Left lung (tissue), 14 donors: ENCODE measurements at places on chromosomes 16 and 17. TPM values are rescaled to one million over a fixed set of nuclear protein-coding genes. Genes with fewer than 3 reads are reported as not detected.

- DNase-seq: no peak
Measured at GRCh38 chr17:64051153-64051552, 30.7 kb upstream of the ICAM2 start.

GRCh38 chr17:47654991-47655390, 5.3 kb downstream of the KPNB1 start:
- no peak for DNase-seq

GRCh38 chr16:49589544-49590031, 216.0 kb downstream of the C16orf78 start:
- DNase-seq: no peak

- DNase-seq: no peak
Measured at GRCh38 chr17:46138473-46138872, 54.8 kb downstream of the KANSL1 start.

Gene ANKRD40CL
- 0.18 TPM for polyA plus RNA-seq

GRCh38 chr16:70349783-70350182, 3.1 kb downstream of the DDX19A start:
- no peak for DNase-seq

Gene DOC2A
- polyA plus RNA-seq: 5.1 TPM

DNA sequence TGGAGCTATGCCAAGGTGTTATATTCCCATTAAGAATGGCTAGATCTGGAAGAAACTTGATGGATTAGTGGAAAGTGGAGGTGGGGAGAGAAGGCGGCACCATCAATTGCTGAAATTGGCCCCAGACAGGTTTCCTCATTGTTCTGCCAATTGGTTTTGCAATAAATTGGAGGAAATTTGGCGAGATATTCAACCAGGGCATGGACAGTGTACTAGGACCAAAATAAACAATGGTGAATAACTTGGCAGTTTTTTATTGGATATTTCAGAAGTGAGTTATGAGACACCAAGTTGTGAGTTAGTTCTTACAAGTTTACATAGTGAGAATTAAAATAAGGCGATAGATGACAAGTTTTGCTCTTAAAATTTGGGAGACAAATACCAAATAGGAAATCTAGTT, 41.1 kb upstream of the SOX9 start:
- no peak for DNase-seq

Gene SAMD14
- polyA plus RNA-seq: 16.4 TPM

DNA sequence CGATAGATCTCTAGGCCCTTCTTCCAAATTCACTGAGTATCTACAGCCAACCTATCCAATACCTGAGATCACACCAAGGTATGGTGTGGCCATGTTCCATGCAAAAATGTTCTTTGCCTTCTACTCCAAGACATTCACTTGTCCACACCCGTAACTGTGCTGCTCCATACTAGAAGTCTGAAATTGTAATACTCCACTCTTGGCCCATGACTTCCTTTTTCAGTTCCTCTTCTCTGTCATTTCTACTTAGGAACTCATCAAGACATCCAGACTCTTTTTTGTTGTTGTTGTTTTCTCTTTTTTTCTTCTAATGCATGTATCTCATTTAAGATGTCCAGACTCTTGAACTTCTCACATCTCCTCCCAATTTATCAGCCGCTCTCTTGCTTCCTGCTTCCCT, 42.5 kb upstream of the KSR1 start:
- DNase-seq: no peak

DNA sequence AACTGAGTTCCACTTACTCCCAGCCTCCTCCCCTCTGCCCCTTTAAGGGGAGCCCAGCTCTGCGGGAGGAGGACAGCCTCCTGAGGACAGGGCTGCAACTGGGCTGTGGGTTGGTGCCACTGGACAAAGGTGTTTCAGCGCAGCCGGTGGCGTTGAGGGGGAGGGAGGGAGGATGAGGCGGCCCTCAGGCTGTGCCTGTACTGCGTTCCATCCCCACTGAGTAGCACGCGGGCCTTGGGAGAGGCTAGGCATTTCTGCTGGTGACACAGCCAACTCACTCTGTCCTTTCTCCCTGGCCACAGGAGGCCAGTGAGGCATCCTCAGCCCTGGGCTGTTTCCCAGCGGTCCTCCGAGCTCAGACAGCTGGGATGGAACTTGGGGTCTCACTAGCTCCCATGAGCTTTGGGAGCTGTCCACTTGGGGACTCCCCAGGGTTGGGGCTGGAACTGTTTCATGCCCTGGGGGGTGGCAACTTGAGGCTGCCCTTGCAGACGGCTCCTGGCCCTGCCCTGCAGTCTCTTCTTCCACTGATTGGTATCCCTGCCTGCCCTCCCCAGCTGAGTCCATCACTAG, 70.5 kb downstream of the MPRIP start:
- DNase-seq: no peak

DNA sequence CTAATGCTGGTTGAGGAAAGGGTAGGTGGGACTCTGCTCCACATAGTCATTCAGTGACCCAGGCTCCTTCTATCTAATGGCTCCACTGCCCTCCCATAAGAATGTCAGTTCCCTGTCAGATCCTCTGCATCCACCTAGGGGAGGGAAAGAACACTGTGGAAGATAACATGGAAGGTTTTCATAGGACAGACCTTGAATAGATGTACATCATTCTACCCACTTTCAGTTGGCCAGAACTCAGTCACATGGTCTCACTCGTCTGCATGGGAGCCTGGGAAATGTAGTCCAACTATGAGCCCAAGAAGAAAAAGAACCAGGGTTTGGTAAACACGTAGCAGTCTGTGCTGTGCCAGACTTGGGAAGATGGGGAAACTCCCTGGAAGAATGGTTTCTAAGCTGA, 27.1 kb upstream of the SCNN1B start:
- no peak for DNase-seq

Gene CD79B
- 1.9 TPM for polyA plus RNA-seq

- no peak for DNase-seq
Measured at GRCh38 chr17:62139141-62139540, 74.1 kb upstream of the MED13 start.

DNA sequence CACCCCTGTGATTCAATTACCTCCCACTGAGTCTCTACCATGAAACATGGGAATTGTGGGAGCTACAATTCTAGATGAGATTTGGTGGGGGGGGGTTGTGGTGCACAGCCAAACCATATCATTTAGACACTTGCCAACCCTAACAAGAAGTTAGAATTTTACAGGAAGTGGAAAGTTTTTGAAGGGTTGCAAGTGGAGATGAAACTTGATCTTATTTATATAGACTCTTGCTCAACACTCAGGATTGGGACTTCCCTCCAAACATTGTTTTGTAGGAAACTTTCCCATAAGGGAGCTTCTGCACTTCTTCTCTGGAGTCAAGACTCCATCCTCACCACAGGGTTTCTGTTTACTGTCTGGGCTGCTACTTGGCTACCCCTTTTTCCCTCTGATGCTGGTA, 266.7 kb upstream of the CDH11 start:
- no peak for DNase-seq

Gene HBZ
- 4.9 TPM for polyA plus RNA-seq

- DNase-seq: no peak
Measured at GRCh38 chr17:18859256-18859655, 1.3 kb downstream of the PRPSAP2 start.

- peak; percentile 48 for DNase-seq
Measured at GRCh38 chr17:32275060-32276042, 9.7 kb downstream of the RHBDL3 start.

- DNase-seq: no peak
Measured at GRCh38 chr17:48432820-48433775, 3.1 kb upstream of the SKAP1 start.

DNA sequence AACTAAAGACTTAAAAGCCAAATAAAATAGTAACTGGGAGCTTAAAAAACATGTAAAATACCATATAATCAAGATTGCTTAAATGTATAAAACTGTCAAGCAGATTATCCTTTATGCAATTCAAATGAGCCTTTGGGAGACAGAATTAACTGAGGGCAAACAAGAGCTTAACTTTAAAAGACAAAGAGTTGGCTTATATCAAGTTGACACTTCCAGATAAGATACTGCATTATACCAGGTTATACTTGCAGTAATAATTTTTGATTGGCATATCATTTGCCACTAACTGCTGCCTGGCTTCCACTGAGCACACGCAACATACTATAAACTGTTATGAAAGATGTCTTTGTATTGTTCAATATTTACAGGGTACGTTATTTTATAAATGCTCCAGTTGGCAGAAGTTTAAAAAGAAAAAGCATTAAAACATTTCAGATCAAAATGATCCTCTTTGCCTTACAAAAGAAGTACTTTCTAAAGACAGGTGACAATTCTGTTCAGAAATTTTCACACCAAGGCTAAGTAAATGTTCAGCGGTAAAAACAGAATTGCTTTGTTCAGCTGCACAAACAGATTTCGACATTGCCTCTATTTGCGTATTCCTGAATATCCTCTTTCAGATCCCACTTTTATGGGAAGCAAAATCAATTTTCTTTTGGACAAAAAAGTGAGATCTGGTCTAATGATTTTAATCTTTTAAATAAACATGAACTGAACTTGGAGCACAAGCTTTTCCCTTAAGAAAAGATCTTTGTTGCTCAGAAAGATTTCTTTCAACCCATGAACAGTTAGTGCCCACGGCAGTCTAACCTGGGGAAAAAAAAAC, 50.7 kb downstream of the TOX3 start:
- DNase-seq: no peak

DNA sequence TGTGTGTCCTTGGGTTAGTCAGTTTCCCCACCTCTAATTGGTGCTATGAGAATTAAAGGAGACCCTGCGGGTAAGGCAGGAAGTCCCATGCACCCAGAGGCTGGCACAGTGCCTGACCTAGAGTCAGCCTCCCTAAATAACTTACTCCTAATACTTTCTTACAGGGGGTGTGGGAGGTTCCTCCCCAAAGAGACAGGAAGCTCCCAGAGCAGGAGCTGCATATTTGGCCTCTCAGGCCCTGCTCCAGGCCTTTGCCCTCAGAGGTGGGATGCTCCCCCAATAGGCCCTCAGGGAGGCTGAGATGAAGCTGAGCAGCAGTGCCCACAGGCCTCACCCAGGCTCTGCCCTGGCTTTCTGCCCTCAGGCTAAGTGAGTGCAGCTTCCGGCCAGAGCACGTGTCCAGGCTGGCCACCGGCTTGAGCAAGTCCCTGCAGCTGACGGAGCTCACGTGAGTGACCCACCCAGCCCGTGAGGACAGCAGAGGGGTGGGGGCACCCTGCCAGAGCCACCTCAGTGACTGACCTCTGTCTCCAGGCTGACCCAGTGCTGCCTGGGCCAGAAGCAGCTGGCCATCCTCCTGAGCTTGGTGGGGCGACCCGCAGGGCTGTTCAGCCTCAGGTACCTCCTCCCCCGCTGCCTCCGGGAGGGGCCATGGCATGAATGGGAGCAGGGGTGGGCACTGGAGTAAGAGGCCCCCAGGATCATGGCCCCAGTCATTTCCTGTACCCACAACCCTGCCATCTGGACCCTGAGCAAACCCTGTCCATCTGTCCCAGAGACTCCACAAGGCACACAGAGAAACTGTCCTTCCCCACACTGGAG, 31.1 kb upstream of the CPNE2 start:
- DNase-seq: no peak

GRCh38 chr16:70706948-70707465, 21.2 kb upstream of the MTSS2 start:
- DNase-seq: no peak
